ENCODE measurements at places on chromosomes 16 and 17.

DNA sequence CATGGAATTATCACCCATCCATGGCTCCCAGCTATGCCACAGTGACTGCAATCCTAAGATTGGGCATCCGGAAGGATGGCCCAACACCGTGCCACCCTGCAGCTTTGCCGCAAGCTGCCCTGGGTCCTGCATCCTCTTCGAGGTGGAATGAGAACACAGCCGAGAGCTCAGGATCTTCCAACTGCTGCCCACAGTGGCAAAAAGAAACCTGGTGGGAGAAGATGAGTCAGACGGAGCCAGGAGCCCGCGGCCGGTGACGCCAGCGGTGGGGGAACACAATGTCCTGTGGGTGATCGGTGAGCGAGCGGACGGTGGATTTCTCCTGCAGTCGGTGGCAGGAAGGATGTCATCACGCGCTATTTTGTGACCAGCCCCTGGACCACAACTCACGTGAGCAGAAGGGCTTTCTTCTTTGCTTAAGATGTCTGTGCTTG lies 20.1 kb downstream of the CD7 start:
- DNase-seq, result no peak

- DNase-seq, result no peak
Measured at GRCh38 chr17:51346218-51346982, 86.1 kb downstream of the UTP18 start.

DNA sequence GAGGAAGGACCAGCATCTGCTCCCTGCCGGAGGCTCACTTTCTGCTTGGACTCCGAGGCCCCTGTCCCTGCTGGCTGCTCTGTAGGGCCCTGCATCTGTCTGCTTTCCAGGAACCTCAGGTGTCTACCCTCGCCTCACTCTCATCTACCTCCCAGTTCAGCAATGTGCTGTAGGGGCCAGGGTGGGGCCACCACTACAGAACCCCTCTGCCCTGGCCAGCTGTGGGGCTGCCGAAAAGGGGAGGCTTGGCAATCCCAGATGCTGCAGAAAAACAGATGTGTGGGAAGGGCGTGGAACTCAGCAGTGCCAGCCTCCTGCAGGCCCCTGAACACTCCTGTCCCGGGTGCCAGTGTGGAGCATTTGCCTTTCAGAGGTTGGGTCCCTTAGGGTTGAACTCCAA lies 80.1 kb upstream of the ZNF469 start:
- no peak for DNase-seq

- DNase-seq, result no peak
Measured at GRCh38 chr17:64063088-64063487, 42.7 kb upstream of the ICAM2 start.

- no peak for DNase-seq
Measured at GRCh38 chr17:5804251-5804650, 219.9 kb upstream of the NLRP1 start.

GRCh38 chr16:30051518-30051917 lies 14.0 kb upstream of the ALDOA start:
- DNase-seq, result no peak

DNA sequence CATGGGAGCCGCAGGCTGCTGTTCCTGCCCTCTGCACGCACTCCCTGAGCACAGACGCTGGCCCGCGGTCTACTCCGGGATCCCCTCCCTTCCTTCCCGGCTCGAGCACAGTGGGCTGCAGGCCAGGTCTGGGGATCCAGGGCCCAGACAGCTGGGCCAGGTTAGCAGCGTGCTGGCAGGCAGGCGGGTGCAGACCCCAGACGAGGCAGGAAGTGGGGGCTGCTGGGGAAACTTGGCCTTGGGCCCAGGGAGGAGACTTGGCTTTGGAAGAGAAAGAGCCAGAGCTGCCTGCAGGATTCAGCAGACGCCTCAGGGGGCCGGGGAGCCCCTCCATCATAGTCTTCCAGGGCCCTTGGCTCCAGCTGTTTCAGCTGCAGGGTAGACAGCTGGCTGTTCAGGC lies 30.2 kb upstream of the ABCC3 start:
- DNase-seq, result peak; percentile 89

GRCh38 chr16:57147381-57148221 lies 38.2 kb downstream of the PSME3IP1 start:
- no peak for DNase-seq

Measured in NCI-H1105 (cell line).